ENCODE measurements at places on chromosomes 11 and 22. TPM values are rescaled to one million over a fixed set of nuclear protein-coding genes. Genes with fewer than 3 reads are reported as not detected.

SCUBE2 gene
- total RNA-seq = 4.1 TPM

DNA sequence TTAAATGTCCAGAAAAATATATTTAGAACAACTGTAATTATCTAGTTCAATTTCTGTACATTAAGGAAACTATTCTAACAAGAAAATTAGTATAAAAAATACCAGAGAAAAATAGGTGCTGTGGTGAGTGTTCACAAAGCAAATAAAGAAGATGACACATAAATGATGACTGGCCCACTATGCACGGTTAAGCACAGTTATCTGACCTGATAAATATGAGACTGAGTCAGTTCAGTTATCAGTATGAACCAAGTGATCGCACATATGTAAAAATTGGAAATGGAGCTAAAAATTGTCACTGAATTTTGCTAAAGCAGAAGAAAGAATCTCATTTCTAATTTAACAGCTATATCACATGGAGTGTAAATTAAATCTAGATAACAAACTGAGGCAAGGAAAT, 18.8 kb upstream of the MAML2 start:
- ATAC-seq = no peak

DNA sequence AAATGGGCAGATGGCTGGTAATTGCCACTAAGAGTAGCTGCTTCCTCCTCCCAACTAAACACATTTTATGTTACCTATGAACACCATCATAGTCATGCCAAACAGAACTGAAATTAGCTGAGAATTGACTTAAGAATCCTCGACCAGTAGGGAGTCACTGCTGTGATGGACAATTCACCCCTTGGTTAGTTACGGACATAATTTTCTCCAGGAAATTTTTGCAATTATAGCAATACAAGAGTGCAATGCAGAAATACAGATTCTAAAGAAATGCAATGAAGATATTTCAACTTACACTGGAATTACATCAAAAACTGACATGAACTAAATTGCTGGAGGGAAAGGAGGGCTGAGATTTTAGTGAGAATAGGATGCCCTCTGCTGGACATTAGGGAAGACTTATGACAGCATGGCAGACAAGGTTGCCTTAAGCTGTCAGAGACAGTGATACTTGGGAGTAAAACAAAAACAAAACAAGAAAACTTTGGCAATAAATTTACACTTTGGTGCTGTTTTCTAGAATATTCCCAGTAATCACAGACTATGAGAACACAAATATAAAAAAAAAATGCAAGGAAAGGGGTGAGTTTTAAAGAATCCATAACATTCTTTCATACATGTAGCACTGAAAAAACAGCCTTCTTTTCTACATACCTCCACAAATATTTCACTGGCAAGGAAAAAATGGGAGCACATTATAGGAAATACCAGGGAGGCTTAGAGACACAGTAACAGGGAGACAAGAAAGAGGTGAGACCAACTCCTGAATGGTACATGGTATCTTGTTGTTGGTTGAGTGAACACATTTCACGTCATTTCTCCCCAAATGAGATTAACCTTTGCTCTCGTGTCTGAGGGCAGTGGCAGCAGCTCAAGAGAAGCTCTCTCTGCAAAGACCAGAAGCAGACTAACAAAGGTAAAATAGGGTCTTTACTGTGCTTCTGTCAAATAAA, 11.2 kb upstream of the PPP2R1B start:
- peak; percentile 95 for ATAC-seq

DNA sequence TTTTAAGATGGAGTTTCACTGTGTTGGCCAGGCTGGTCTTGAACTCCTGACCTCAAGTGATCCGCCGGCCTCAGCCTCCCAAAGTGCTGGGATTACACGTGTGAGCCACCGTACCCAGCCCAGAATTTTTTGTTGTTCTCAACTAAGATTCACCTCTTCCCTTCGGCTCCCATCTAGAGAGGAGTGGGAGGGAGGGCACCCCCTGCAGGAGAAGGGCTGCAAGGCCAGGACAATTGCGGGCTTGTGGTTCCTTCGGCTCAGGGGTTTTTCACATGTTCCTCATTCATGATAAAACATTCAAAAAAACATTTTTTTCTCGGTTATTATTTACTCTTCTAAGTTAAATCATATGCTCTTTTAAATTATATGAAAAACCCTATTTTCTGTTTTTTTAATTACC, 201.1 kb upstream of the LRRC4C start:
- no peak for ATAC-seq

GRCh38 chr11:65790902-65791650, 4.2 kb downstream of the OVOL1 start:
- no peak for ATAC-seq

GRCh38 chr11:62204430-62204829, 4.0 kb upstream of the SCGB2A1 start:
- ATAC-seq = no peak

GRCh38 chr11:122139595-122139866, 23.5 kb upstream of the BLID start:
- ATAC-seq = no peak

Data from motor neuron (in vitro differentiated cells).